Stimulated activated CD4-positive, alpha-beta T cell treated with anti-CD3 and anti-CD28 coated beads, Interleukin-4, amount 100 ng/mL, for 48 hours (primary cell): ENCODE measurements at places on chromosomes 6 and 20.
A peak's percentile ranks its signal among the peaks of the same experiment; 100 is the strongest.

GRCh38 chr6:150366118-150366778 is 2.6 kb upstream of the IYD start:
- DNase-seq: no peak

GRCh38 chr6:70860045-70860444 is 96.8 kb downstream of the B3GAT2 start:
- no peak for DNase-seq

- no peak for DNase-seq
Measured at GRCh38 chr6:130307752-130308361, 58.0 kb upstream of the TMEM200A start.

- peak; percentile 40 for DNase-seq
Measured at GRCh38 chr6:44630125-44631028, 242.9 kb downstream of the CDC5L start.

- no peak for DNase-seq
Measured at GRCh38 chr6:89406141-89406540, 5.9 kb downstream of the RRAGD start.

DNA sequence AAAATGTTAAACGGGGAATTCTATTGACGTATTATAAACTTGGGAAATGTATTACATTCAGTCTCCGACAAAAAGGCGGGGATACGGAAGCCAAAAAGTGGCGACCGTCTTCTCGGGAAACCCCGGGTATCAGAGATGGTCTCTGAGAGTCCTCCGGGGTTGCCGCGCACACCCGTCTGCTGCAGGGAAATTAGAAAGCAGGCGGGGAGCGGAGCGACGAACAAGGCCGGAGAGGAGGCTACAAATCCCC is 1.5 kb downstream of the SALL4 start:
- no peak for DNase-seq

GRCh38 chr6:46290421-46291274 is 119.9 kb upstream of the ENPP5 start:
- DNase-seq: no peak
